ENCODE measurements at places on chromosomes 16 and 17.

GRCh38 chr16:27980076-27980775 lies 83.3 kb downstream of the GSG1L start:
- DNase-seq, result no peak

DNA sequence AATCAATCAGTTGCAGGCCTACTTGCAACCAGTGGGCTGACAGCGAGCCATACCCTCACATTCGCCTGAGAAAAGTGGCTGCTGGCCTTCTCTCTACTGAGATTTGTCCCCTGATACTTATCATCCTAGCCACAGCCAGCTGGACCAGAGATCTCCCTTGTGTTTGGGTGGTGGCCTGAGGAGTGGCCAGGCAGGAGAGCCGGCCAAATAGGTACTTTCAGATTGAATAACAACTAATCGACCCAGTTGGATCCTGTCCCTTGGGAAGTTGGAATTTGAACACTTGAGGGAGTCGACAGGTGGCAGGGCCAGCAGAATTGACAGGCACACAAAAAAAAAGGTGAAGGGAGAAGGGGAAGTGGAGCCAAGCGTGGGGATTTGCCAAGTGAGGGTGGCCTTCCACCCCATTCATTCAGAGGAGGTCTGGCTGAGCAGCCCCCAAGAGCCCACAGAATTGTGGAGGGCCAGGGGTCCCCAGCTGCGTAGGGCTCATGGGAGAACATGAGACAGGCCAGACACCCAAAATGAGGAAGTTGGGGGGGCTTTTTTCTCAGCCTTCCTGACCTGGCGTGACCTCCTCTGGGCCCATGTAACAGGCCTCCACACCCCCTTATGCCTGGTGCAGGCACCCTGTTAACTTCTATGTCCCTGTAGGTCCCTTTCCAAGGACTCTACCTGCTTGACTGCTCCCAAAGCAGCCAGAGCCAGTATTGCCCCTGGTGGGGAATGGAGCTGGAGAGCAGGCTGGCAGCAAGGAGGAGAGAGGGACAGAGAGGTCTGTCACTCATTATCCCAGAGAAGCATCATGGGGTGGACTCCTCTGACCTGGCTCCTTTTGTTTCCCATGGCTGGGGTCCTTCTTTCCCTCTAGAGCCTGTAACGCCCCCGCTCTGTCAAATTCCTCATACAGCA lies 2.9 kb upstream of the RANGRF start:
- no peak for DNase-seq

- no peak for DNase-seq
Measured at GRCh38 chr16:15459791-15460190, 25.4 kb downstream of the BMERB1 start.

DNA sequence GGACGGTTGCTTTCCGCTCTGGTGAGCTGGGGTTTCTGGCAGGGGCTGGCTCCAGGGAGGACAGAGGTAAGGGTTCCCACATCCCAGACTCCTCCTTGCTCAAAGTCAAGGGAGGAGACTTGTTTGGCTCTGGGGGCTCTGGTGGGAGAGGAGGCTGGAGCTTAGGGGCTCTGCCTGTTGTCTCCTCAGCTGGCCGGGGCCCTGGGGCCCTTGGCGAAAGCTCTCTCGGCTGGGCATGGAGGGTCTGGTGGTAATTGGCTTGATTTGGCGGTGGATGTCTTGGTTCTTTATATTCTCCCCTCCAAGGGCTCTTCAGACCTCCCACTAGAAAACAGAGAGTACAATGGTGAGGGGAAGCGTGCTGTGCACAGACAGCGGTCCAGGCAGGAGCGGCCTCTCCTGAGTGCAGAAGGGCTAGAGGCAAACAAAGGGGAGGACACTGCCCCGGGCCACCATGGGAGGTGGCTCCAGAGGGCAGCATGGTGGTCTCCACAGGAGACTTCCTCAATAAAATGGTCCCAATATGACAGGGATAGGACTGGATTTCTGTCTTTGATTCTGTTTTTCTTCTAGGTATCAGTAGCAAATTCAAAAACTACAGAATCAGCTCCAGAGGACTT lies 5.7 kb upstream of the SPATA32 start:
- no peak for DNase-seq

DNA sequence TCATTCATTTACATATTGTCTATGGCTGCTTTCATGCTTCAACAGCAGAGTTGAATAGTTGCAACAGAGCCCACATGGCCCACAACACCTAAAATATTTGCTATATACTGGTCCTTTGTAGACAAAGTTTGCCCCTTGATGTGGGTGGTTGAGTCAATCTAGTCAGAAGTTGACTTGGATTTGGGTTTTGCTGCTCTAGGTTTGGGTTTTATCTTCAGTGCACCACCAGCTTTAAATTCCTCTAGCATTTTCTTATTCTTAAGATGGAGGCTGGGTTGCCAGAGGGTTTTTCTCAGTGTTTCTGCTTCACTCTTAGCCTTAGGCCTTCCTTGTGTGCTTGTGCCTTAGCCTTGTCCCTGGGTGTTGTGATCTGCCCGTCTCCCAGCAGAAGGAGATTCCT lies 51.0 kb downstream of the CCDC182 start:
- DNase-seq, result no peak

DNA sequence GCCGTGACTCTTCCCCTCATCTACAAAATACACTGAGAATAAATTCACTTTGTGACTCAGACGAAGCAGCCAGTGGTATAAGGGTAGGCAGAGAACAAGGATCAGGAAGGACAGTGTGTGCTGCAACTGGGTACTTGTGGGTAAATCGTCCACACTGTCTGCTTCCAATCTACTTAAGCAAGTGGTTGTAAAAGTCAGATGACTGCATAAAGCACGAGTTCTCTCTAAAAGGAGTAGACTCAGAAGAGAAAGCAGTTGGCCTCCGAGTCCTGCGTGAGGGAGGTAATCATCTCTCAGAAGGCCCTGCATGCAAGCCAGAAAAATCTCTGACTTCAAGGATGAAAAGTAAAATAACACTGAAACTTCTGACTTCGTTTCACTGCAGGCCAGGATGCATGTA lies 43.1 kb downstream of the ANKFY1 start:
- DNase-seq, result no peak

All from iPS DF 19.7 (cell line).